Activated effector memory CD4-positive, alpha-beta T cell treated with anti-CD3 and anti-CD28 coated beads, Interleukin-2, amount 50 U/mL, for 16 hours (primary cell): ENCODE measurements at places on chromosomes 4 and X.

DNA sequence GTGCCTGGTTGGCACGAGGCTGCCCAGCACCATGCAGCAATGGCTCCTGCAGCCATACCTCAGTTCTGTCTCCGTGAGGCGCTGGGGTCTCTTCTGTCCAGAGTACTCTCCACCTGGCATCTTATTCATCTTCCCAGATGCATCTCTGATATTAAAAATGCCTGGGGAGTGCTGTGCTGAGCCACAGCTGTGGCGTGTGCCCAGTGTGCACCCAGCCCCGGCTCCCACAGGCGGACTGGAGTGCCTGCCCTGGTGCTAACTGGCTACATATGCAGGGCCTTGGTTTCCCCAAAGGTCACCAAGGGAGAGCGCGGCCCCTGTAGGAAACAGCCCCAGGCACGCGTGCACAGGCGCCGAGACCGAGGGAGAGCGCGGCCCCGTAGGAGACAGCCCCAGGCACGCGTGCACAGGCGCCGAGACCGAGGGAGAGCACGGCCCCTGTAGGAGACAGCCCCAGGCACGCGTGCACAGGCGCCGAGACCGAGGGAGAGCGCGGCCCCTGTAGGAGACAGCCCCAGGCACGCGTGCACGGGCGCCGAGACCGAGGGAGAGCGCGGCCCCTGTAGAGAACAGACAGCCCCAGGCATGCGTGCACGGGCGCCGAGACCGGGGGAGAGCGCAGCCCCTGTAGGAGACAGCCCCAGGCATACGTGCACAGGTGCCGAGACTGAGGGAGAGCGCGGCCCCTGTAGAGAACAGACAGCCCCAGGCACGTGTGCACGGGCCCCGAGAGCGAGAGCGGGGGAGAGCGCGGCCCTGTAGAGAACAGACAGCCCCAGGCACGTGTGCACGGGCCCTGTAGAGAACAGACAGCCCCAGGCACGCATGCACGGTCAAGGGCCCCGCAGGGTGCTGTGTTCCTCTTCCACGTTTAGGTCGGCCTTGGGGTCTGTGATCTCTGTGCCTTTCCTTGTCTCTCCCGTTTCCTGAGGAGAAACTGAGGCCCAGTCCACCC, 14.5 kb downstream of the TMEM175 start:
- DNase-seq = peak; percentile 36

- DNase-seq = no peak
Observed at GRCh38 chr4:81954271-81954670, 419.5 kb downstream of the HNRNPD start.

DNA sequence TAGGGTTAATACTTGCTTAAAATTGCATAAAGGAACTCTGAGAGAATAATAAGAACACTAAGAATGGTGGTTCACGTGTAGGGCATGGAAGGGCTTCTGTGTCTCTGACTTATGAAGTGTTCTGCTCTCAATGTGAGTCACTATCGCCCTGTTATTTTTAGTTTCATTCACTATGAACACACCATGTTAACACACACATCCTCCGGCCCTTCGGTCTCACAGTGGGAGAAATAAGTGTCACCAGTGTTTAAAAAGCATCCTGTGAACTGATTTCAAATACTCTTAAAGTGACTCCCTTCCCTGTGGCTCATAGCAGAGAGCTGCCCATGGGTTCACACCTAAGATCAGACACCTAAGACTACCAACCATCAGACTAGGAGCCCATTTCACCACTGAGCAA, 33.8 kb upstream of the FGFBP2 start:
- DNase-seq = no peak

GRCh38 chr4:8035371-8035780, 95.7 kb upstream of the AFAP1 start:
- no peak for DNase-seq

GRCh38 chr4:15868111-15868510, 70.4 kb downstream of the FGFBP1 start:
- DNase-seq = no peak

GRCh38 chr4:138405934-138406567, 163.9 kb upstream of the SLC7A11 start:
- DNase-seq = no peak

DNA sequence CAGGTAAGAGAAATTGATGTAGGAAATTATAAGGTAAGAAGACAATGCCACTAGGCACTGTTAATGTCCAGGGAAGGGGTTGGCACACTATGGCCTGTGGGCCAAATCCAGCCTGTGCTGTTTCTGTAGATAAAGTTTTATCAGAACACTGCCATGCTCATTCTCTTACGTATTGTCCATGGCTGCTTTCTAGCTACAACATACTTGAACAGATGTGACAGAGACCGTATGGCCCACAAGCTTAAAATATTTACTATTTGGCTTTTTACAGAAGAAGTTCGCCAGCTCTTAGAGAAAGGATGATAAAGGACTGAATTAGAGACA, 168.0 kb downstream of the CDS1 start:
- no peak for DNase-seq

DNA sequence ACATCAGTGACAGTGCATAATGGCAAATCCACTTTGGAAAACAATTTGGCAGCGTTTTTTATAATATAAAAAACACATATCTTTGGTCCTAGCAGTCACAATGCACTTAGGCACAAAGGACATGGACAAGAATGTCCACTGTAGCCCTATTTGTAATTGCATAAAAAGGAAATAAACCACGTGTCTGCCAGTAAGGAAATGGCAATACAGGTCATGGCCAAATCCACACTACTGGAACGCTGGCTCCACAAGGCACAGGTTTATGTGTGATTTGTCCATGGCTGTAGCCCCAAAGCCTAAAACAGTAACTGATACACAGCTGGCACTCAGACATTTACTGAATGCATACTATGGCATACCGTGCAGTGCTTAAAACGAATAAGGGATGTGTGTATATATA, 69.7 kb downstream of the CD99L2 start:
- no peak for DNase-seq

DNA sequence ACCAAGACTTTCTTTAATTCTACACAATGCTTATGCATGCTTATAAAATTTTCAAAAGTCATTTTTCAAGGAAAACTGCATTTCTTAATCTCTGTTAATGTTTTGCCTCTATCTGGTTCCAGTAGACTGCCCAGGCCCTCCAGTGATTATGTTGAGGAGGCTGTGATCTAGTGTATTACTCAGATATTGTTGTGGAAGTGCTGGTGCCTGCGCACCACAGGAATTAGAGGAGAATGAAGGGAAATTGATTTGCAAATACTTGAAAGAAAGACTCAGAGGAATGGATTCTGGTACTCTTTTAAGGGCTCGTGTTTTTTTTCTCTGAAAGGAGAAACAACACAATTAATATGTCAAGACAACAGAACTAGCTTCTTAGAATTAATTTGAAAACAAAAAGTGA, 1015.1 kb downstream of the RPA4 start:
- DNase-seq = no peak
